ENCODE measurements at places on chromosomes 11 and 22.
A peak's percentile ranks its signal among the peaks of the same experiment; 100 is the strongest.

DNA sequence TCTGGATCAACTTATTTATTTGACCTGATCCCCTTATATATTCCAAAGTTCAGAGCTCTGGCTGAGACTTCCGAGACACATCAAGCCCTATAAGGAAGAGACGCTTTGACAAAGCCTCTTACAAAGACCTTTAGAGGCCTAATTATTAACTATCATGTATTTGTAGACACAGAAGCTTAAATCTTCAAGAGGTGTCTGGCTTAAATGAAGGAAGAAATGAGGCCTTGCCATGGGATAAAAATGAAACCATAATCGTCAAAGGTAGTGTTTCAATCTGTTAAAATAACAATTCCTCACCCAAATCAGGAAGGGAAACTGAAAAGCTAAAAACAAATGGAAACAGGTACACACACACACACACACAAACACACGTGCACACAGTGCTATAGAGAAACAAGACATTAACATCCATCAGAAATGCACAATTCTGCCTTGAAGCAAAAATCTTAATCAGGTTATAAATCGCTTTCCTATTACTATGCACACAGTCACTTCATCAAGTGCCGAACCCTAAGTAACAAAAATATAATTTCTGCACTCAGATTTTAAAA lies 50.2 kb downstream of the PITPNB start:
- DNase-seq = no peak
- H3K27ac ChIP-seq = no peak overlapping the region
- H3K27me3 ChIP-seq = no peaks in the 10 kb centered on the region

- H3K27me3 ChIP-seq = no peaks in the 10 kb centered on the region
- H3K27ac ChIP-seq = no peak overlapping the region
- peak; percentile 52 for DNase-seq
- no peaks in the 10 kb centered on the region for H3K36me3 ChIP-seq
- H3K4me3 ChIP-seq = no peak overlapping the region
Measured at GRCh38 chr11:83070731-83071566, 748 bp downstream of the RAB30 start.

DNA sequence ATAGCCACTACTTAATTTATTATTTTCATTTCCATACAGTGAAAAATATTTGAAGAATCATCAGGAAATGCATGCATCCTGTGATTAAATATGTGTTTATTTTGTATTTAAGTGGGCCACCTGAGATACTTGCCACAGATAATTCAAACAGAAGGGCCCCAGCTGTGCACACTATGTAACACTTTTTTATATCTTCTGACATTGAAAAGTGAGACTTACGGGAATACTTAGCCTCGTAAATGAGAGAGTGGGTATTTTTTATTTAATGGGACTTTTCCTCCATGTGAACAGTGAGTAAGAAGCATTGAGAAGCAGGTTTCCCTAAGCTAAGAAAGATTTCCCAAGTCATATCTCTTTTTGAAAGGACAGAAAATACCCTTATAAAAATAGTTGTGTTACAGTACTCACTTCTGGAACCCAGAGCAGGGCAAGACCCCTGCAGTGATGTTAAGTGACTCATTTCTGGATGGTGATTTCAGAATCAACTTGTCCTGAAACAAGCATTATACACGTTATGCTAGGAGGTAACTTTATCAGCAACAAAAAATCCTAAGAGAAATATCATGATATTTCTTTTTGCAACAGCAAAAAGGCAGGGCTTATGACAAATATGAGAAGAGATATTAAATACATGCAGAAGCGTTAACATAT lies 478.1 kb upstream of the CHORDC1 start:
- H3K27ac ChIP-seq = no peak overlapping the region
- H3K4me3 ChIP-seq = no peak overlapping the region
- H3K27me3 ChIP-seq = no peaks in the 10 kb centered on the region
- no peaks in the 10 kb centered on the region for H3K36me3 ChIP-seq
- peaks cover 4% of the 10 kb centered on the region for H3K4me1 ChIP-seq

GRCh38 chr11:120890609-120891320 lies 133.1 kb upstream of the TBCEL start:
- H3K27ac ChIP-seq = no peak overlapping the region
- H3K4me3 ChIP-seq = no peak overlapping the region
- peaks cover 5% of the 10 kb centered on the region for H3K4me1 ChIP-seq
- DNase-seq = no peak
- peaks cover 2% of the 10 kb centered on the region for H3K27me3 ChIP-seq

DNA sequence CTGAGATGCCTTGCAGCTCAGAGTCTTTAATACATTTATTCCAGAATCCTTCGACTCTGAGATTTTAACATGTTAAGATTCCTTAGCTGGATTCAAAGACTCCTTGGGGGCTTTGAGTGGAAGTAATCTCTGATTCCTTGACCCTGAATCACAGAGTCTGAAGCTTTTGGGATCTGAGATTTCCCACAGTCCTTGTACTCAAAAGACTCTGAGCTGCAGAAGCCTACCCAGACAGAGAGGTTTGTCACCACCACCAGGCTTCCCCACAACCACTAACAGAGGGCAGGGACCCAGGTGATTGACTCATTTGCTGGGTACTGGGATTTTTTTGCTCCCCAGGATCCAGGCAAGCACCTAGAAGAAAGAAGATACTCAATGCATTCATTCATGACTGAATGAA lies 1.4 kb upstream of the SERPINH1 start:
- H3K4me1 ChIP-seq = peaks cover 19% of the 10 kb centered on the region
- no peak for DNase-seq
- peaks cover 10% of the 10 kb centered on the region for H3K27me3 ChIP-seq
- no peaks in the 10 kb centered on the region for H3K36me3 ChIP-seq
- no peak overlapping the region for H3K27ac ChIP-seq

- H3K27me3 ChIP-seq = peaks cover 5% of the 10 kb centered on the region
- H3K27ac ChIP-seq = no peak overlapping the region
- peaks cover 4% of the 10 kb centered on the region for H3K36me3 ChIP-seq
- H3K4me1 ChIP-seq = peaks cover 4% of the 10 kb centered on the region
- DNase-seq = no peak
- H3K4me3 ChIP-seq = no peak overlapping the region
Measured at GRCh38 chr11:114031246-114031966, 28.1 kb upstream of the ZBTB16 start.

DNA sequence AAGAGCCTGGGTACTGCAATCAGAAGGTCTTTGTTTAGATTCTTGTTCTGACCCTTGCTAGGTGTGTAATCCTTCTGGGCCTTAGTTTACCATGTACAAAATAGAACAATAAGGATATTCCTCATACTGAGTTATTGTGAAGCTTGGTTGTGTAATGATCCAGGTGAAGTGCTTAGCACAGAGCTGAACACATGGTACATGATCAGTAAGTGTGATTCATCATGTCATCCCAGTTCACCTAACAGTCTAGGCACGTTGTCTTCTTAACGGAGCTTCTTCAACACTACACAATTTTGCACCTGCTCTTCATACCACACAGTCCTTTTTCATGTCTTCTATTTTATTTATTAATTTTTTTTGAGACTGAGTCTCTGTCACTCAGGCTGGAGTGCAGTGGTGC lies 234.3 kb upstream of the TENM4 start:
- peaks cover 6% of the 10 kb centered on the region for H3K4me1 ChIP-seq
- no peaks in the 10 kb centered on the region for H3K27me3 ChIP-seq
- DNase-seq = no peak
- H3K36me3 ChIP-seq = no peaks in the 10 kb centered on the region

DNA sequence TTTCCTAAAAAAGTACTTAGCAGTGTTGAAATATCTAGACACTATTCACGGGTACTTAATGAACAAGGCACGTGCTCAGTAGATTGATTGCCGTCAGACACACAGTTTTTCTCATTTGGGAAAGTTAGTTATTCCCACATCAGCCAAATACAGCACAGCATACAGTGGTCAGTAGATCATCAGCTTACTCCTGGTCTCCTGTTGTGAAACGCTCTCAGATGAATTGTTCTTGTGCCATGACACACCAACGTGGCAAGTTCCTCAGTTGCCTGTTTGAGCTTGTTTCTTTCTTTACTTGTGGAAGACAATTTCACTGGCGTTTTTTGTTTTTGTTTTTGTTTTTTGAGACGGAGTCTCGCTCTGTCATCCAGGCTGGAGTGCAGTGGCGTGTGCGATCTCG lies 8.6 kb downstream of the TAB1 start:
- H3K27ac ChIP-seq = no peak overlapping the region
- DNase-seq = no peak
- H3K4me3 ChIP-seq = no peak overlapping the region
- H3K4me1 ChIP-seq = peaks cover 6% of the 10 kb centered on the region

DNA sequence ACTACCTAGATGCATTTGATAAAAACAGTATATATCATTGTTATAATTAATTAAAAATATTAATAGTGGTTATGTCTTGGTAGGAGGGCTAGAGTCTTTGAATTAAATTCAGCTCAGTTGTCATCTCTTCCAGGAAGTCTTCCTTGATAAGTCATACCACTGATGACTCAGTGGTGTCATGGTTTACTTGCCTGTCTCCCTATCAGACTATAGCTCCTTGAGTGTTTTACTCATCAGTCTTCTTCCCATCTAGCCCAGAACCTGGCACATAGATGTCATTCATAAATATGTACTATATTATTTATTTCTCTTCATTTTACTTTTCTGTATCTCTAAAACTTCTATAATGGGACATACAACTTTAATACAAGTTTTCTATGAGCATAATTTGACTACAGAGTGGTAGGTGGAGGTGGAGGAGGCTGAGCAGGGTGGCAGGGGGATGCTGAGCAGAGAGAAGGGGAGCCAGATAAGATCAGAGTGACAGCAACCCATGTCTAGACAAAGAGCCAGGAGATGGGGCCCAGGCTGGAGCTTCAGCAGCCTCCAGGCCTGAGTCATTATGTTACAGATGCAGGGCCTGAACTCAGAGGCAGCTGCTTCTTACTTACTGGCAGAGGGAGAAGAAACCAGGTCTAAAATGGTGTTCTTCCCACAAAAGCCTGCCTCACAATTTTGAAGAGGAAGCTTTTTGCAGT lies 82.3 kb upstream of the PHOX2A start:
- no peaks in the 10 kb centered on the region for H3K36me3 ChIP-seq
- H3K4me1 ChIP-seq = peaks cover 11% of the 10 kb centered on the region
- H3K27ac ChIP-seq = no peak overlapping the region
- no peak for DNase-seq
- H3K4me3 ChIP-seq = no peak overlapping the region

DNA sequence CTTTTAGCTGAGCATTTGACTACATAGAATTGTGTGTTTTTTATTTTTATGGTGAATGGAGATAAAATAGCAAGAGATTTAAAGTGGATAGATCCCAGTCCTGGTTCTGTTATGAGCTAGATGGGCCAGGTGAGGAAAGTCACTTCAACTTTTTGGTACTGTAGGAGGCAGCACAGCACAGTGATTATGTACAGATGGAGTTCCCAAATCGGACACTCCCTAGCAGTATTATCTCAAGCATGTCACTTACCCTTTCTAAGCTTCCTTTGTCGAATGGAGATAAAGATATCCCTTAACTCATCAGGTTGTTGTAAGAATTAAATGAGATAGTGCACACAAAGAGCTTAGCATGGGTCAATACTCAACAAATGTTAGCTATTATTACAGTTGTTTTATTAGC lies 5.3 kb downstream of the EXPH5 start:
- H3K4me3 ChIP-seq = no peak overlapping the region
- H3K36me3 ChIP-seq = no peaks in the 10 kb centered on the region
- peaks cover 3% of the 10 kb centered on the region for H3K4me1 ChIP-seq
- DNase-seq = no peak

DNA sequence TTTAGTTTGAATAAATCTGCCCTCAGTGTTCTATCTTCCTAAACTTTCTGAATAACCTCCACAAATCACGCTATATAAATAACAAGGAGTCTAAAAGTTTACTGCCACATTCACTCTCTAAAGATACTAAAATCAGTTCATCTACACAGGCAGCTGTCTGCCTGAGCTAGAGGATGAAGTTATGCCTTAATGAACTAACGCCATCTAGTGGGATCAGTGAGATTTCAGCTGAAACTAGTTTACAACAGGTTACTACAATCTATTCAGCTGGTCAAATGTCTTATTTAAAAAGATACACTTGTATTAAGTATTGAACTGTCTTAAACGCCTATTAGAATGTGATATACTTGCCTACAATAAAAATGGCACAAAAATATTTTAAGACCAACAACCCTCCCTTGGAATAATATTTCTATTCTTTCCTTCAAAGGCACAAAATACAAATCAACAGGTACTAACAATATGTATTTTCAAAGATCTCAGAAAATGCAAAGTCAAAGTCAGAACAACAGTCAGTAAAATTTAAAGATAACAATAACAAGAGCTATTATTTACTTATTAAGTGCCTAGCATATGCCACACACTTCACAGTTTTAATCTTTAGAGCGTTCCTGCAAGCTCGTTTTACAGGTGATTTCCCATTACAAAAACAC lies 84.1 kb downstream of the LARGE2 start:
- H3K27me3 ChIP-seq = no peaks in the 10 kb centered on the region
- H3K4me3 ChIP-seq = no peak overlapping the region
- no peak overlapping the region for H3K27ac ChIP-seq
- H3K36me3 ChIP-seq = no peaks in the 10 kb centered on the region

DNA sequence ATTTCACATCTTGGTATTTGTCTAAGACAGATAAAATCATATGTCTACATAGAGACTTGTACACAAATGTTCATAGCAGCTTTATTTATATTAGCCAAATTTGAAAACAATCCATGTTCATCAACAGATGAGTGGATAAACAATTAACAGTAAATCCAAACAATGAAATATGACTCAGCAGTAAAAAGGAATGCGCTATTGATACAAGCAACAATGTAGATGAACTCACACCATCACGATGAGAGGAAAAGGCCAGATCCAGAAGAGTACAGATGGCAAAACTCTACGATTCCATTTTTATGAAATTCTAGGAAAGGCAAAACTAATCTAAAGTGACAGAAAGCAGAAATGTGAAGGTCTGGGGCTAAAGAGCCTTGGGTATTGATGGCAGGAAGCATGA lies 384.3 kb downstream of the NTM start:
- DNase-seq = no peak
- no peaks in the 10 kb centered on the region for H3K27me3 ChIP-seq
- no peak overlapping the region for H3K27ac ChIP-seq
- no peaks in the 10 kb centered on the region for H3K36me3 ChIP-seq
- H3K4me1 ChIP-seq = no peaks in the 10 kb centered on the region
- no peak overlapping the region for H3K4me3 ChIP-seq

GRCh38 chr22:46638601-46639431 lies 18.6 kb downstream of the GRAMD4 start:
- H3K27ac ChIP-seq = peak overlapping the region; percentile 78
- DNase-seq = no peak
- peaks cover 35% of the 10 kb centered on the region for H3K4me1 ChIP-seq
- H3K4me3 ChIP-seq = peak overlapping the region; percentile 48

GRCh38 chr11:76203131-76203925 lies 3.0 kb downstream of the WNT11 start:
- H3K36me3 ChIP-seq = no peaks in the 10 kb centered on the region
- no peak overlapping the region for H3K27ac ChIP-seq
- no peaks in the 10 kb centered on the region for H3K4me1 ChIP-seq
- no peak overlapping the region for H3K4me3 ChIP-seq
- no peak for DNase-seq
